ENCODE measurements at places on chromosomes 11 and 22. TPM values are rescaled to one million over a fixed set of nuclear protein-coding genes. Genes with fewer than 3 reads are reported as not detected.

The WNT11 gene
- total RNA-seq: 6.3 TPM

The OR5P2 gene
- total RNA-seq: 7.9 TPM

The MS4A2 gene
- total RNA-seq: 17.3 TPM

The APOA1 gene
- 1.1 TPM for total RNA-seq

The TRIM48 gene
- total RNA-seq: not detected

The P2RY2 gene
- 2.3 TPM for total RNA-seq

The ANGPTL5 gene
- not detected for total RNA-seq

The PYGM gene
- total RNA-seq: 15.1 TPM

The MUC6 gene
- not detected for total RNA-seq

The ISX gene
- not detected for total RNA-seq

The NADSYN1 gene
- 47.8 TPM for total RNA-seq

The PNPLA5 gene
- not detected for total RNA-seq

The XRCC6 gene
- 199 TPM for total RNA-seq

The GLB1L2 gene
- 1.5 TPM for total RNA-seq
